Astrocyte (in vitro differentiated cells and primary cell): ENCODE measurements at places on chromosomes 7 and 10.

GRCh38 chr7:8443576-8444467, 10.4 kb downstream of the NXPH1 start:
- H3K4me1 ChIP-seq: peaks cover 3% of the 10 kb centered on the region
- H3K36me3 ChIP-seq: no peaks in the 10 kb centered on the region
- no peak overlapping the region for H3K27ac ChIP-seq
- no peak overlapping the region for H3K4me3 ChIP-seq
- H3K27me3 ChIP-seq: peaks cover 40% of the 10 kb centered on the region
- DNase-seq: no peak

DNA sequence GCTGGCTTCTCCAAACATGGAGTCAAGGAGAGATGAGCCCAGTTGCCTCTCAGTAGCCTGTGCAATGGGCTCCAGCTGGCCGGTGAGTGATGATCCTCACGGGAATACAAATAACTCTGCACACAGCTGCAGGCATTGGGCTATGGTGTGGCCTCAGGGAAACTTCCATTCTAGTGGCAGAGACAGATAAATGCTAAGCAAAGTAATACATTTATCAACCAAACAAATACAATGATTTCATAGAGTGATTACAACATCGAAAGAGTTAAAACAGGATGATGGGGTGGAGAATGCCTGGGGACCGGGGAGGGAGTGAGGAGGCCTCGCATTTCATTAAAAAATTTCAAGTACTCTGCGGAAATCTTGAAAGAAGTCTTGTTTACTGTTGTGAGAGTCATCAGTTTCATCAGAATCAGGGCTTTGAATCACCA, 15.0 kb upstream of the AKR1B1 start:
- no peak for DNase-seq
- H3K4me3 ChIP-seq: no peak overlapping the region
- no peak overlapping the region for H3K27ac ChIP-seq
- H3K27me3 ChIP-seq: no peaks in the 10 kb centered on the region

GRCh38 chr10:121033366-121033765, 182.2 kb downstream of the WDR11 start:
- no peak for DNase-seq
- H3K27ac ChIP-seq: no peak overlapping the region
- no peaks in the 10 kb centered on the region for H3K36me3 ChIP-seq
- H3K27me3 ChIP-seq: no peaks in the 10 kb centered on the region

GRCh38 chr10:65501259-65501658, 1424.6 kb upstream of the LRRTM3 start:
- H3K4me3 ChIP-seq: no peak overlapping the region
- no peak overlapping the region for H3K27ac ChIP-seq
- no peak for DNase-seq
- no peaks in the 10 kb centered on the region for H3K4me1 ChIP-seq
- no peaks in the 10 kb centered on the region for H3K36me3 ChIP-seq
- no peaks in the 10 kb centered on the region for H3K27me3 ChIP-seq
